Central memory CD4-positive, alpha-beta T cell (primary cell): ENCODE measurements at places on chromosomes 2 and 18.
A peak's percentile ranks its signal among the peaks of the same experiment; 100 is the strongest.

- no peak for DNase-seq
Observed at GRCh38 chr2:98726205-98726604, 4.7 kb downstream of the MGAT4A start.

DNA sequence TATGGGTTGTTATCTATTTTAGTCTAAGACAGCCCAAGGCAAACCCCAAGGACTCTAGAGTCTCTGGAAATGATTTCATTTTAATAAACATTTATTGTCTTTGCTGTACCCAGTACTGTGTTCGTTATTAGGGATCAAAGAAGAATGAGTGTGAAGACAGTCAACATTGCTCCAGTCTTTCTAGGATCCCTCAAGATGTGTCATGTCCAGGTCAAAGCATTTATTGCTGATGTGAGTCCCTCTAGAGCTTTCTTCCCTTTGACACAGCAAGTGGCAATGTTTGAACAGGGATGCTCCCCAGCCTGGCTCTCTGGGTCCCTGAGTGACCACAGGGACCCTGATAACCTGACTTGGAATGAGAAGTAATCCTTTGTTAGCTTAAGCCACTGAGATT lies 123.1 kb upstream of the STK17B start:
- DNase-seq, result no peak

- DNase-seq, result no peak
Observed at GRCh38 chr2:233836359-233836758, 18.0 kb downstream of the HJURP start.

GRCh38 chr2:165795011-165795410 lies 964 bp upstream of the GALNT3 start:
- no peak for DNase-seq

DNA sequence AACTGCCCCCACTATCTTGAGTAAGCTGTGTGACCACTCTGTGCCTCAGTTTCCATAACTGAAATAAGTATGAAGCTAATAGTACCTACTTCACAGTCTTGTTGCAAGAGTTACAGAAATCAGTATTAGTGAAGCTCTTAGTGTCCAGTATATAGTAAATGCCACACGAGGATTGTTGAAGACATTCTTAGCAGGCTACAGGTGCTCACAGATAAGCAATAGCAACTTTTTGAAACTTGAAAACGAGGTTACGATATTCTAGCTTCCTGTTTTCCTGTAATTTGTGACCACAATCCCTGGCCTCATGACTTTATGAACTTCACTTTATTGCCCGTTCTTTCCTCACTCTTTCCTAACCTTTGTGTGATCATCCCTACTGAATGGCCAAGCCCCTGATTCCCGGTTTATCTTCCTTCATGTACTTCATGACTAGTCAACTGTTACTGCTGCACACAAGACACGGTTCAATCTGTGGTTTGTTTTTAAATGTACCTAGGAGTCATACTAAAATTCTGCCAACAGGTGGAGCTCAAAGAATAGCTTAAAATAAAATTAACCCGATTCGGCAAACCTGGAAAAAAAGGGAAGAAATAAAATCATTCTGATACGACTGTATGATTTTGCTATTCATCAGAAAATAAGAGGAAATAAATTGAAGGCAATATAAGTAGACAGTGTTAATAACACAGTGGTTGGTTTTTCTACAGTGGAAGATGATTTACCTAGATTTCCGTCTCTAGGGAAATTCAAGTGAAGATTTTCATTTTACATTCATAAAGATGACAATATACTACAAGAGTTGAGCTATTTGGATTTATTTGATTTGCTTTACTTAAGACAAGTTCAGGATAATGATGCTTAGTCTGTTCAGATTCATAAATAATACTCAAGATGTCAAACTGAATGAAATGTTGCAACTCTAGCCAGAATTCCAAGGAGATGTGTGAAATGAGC lies 38.1 kb upstream of the STAT1 start:
- DNase-seq, result peak; percentile 50

GRCh38 chr18:43563780-43564179 lies 286.5 kb upstream of the SYT4 start:
- no peak for DNase-seq

- DNase-seq, result no peak
Observed at GRCh38 chr2:45127321-45127720, 118.1 kb upstream of the SIX2 start.

GRCh38 chr2:230023313-230023712 lies 45.4 kb downstream of the SLC16A14 start:
- DNase-seq, result no peak
